ENCODE measurements at places on chromosomes 1 and 21.

DNA sequence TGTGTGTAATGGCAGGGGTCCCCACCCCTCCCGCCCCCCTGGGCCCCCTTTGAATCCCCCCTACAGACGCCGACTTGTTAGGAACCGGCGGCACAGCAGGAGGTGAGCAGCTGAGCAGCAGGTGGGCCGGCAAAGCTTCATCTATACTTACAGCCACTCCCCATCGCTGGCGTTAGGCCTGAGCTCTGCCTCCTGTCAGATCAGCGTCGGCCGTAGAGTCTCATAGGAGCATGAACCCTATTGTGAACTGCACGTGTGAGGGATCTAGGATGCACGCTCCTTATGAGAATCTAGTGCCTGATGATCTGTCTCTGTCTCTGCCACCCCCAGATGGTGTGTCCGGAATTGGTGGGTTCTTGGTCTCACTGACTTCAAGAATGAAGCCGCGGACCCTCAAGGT, 14.9 kb upstream of the VPS26C start:
- DNase-seq: no peak

DNA sequence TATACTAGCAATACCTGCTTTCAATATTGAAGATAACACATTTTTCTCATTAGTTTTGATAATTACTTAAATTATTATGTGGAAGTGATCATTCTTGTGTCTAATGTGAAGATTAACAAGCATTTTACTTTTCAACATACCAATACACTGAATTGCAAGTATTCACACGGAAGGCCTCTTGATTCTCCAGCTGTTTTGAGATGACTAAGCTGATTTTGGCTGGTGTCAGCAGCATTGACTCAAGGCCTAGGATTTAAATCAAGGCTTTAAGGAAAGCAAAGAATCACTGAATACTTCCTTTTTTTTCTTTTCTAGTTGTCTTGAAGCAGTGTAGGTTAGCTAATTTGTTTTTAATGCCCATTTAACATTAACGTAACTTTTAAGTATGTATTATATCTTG, 373.7 kb downstream of the SRGAP2C start:
- DNase-seq: no peak

GRCh38 chr21:33968080-33968994, 52.7 kb upstream of the ATP5PO start:
- DNase-seq: no peak

- no peak for DNase-seq
Measured at GRCh38 chr1:5981009-5981380, 11.2 kb downstream of the NPHP4 start.

DNA sequence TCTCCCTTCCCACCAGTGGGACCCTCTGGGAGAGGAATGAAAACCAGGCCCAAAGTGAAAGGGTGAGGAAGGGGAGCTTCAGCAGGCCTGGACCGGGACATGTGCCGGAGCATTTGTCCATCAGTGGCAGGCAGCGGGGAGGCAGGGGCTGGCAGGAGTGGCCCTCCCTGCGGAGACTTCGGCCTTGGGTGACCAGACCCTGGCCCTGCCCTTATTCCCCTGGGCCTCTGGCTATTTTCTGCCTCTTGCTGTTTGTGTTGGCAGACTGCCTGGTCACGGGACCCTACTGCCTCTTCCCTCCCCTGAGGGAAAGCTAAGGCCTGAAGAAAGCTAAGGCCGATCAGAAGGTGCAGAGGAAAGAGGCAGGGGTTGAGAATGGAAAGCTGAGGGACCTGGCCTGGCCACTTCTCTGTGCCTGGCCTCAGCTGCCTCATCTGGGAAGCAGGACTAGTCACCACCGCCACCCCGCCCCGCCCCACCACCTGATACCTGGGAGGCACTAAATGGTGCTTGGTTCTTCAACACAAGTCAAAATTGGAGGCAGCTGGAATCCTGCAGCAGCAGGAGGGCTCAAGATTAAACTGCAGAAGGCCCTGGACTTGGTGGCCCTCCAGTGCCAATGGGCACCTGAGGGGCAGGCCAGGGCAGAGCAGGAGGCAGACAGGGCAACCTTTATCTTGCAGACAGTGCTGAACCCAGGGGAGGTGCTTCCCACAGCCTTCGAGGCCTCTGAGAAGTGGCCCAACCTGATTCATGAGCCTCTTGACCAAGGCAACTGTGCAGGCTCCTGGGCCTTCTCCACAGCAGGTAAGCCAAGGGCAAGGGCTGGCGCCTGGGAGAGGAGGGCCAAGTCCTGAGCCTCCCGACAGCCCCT, 7.9 kb downstream of the TINAGL1 start:
- DNase-seq: peak; percentile 90

DNA sequence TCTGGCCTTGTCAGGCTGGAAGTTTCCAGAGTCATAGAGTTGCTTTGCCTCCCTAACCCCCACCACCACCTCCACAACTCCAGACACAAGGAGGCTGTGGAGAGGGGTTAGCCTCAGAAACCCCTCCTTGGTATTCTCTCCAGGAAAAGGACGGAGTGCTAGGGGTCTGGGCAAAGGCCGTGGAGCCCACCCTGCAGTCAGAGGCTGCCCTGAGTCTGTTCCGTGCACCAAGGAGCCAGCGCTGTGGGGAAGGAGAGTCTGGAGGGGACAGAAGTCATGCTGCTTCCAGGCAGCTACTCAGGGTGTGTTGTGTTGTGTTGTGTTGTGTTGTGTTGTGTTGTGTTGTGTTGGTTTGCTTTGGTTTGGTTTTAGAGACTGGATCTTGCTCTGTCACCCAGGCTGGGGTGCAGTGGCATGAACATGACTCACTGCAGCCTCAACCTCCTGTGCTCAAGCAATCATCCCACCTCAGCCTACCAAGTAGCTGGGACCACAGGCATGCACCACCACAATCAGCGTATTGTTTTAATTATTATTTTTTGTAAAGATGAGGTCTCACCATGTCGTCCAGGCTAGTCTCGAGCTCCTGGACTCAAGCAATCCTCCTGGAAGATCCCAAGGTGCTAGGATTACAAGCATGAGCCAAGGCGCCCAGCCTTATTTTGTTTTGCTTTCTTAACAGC, 122.2 kb upstream of the TMEM51 start:
- no peak for DNase-seq

DNA sequence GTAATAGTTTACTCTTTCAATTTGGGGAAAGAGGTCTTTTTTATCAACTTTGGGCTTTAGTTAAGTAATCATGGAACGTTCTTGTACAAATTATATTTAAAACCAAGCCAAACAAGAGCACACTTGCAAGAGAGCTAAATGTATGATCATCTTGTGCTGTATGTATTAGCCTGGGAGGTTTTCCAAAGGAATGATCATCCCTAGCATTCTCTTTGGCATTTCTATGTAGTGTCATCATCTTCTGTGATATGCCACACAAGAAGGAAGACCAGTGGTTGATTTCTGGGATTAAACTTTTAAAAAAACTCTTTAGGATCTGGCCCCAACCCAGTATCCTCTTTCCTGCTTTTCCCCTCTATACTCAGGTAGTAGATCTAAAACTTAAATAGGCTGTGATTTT, 38.4 kb upstream of the KCNQ4 start:
- DNase-seq: no peak

DNA sequence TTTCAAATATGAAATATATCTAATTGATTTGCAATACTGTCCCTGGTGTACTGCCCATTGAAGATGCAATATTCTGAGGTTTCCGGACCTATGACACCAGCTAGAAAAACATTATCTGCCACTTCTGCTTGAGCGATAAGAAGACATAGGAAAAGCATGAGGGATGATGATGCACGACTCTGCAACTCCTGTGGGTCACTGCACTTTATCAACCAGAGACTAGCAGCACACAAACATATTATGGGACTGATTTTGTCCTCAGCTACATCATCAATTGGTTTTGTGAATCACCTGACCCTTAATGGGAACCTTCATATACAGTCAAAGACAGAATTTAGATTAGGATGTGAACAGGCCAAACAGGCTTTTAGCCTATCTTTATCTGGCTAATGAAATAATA, 13.8 kb upstream of the KCNA3 start:
- no peak for DNase-seq

DNA sequence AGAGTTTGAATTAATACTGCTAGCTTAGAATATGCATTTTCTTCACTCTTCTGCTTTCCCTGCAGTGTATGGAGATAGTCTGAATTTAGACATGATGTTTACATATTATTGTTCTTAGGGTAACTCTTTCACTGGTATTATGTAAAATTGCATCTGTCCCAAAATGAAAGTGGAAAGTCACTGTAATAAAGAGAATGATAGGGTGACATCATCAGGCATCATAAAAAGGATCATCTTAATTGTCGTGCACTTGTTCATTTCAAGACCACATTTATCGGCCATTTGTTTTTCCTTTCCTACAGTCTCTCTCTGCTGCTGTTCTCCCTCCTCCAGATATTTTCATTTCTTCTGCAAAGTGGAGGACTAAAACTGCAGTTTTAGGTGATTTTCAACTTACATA, 61.9 kb upstream of the ZNF281 start:
- DNase-seq: no peak
